ENCODE measurements at places on chromosomes 1 and 21.

- no peak for DNase-seq
Observed at GRCh38 chr1:86861424-86861823, 52.5 kb downstream of the SELENOF start.

DNA sequence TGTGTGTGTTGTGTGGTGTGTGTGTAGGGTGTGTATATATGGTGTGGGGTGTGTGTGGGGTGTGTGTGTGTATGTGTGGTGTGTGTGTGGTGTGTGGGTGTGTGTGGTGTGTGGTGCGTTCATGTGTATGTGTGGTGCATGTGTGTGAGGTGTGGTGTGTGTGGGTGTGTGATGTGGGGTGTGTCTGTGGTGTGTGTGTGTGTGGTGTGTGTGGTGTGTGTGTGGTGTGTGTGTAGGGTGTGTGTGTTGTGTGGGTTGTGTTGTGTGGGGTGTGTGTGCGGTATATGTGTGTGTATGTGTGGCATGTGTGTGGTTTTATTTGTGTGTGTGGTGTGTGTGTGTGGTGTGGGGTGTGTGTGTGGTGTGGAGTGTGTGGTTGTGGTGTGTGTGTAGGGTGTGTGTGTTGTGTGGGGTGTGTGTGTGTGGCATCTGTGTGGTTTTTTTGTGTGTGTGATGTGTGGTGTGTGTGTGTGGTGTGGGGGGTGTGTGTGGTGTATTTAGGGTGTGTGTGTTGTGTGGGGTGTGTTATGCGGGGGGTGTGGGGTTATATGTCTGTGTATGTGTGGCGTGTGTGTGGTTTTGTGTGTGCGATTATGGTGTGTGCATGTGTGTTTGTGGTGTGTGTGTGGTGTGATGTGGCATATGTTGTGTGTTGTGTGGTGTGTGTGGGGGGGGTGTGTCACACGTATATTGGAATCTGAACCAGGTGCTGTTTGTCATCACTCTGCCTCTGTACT is 17.1 kb upstream of the ZBTB21 start:
- no peak for DNase-seq

DNA sequence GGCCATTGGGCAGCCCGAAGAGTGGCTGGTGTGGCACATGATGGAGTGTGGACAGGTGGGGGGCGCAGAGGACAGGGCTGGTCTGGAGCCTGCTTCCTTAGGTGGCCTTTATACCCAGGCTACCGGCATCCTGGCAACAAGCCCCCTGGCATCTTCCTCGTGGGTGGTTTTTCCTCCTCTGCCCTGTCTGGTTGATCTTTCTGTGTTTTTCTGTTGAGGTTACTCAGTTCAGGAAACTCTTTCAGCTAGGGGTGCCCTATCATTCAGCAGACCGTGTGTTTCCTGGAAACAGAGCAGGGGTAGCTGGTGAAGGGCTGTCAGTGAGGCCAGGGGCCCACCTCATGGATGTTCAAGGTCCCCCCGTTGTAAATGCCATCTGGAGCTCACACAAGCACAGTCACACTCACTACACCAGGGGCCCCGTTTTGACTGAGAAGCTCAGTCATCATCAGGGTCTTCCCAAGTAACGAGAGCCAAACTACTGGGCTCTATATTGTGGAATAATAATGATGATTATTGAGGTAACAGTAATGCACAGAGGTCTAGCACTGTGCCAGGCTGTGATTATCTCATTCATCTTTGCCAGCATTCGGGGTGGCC is at the start of gene KRTAP12-4:
Gene KRTAP12-4, minus strand, starts transcription at position 84 of the 600 bp plus-strand sequence. Its CDS starts 45 bp downstream, at position 39.
- no peak for DNase-seq

DNA sequence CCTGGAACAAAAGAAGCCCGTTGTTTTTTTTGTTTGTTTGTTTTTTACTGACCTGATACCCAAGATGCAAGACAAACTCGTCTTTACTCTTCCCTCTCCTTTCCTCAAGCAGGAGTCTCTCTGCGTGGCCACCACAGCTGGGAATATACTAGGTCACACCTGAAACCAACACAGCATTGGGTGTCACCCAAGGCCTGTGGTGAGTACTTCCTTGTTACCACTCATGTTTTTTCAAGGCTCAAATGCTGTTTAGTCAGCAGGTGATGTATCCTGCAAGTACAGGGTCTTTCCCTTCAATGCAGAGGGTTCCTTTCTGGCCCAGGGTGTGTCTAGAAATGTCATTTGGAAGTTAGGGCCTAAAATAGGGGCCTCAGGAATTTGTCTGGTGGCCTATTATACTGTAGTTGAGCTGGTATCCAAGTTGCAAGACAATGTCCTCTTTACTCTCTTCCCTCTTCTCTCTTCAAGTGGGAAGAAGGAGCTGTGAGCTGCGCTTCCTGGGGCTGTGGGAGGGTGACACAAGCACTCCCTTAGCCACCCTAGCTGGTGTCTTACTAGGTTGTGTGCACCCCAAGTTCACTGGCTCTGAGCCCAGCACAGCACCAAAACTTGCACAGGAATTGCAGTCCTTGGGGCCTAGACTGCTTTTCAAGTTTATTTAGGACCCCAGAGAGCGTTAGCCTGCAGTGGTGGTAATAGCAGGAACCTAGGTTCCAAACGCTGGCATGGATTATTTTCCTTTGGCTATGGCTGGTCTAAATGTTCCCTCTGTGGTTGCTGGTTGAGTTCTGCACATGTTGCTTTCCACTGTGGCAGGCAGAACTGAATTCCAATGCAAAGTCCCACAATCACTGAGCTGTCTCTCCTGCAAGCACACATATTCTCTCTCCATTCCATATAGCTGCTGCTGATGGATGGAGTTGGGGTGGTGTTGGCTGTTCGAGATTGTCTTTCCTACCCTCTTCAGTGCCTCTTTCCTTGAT is 91.4 kb upstream of the LYPLAL1 start:
- no peak for DNase-seq

- no peak for DNase-seq
Observed at GRCh38 chr1:196209265-196209664, 399.0 kb downstream of the KCNT2 start.

- no peak for DNase-seq
Observed at GRCh38 chr1:177190308-177190970, 19.7 kb downstream of the BRINP2 start.

DNA sequence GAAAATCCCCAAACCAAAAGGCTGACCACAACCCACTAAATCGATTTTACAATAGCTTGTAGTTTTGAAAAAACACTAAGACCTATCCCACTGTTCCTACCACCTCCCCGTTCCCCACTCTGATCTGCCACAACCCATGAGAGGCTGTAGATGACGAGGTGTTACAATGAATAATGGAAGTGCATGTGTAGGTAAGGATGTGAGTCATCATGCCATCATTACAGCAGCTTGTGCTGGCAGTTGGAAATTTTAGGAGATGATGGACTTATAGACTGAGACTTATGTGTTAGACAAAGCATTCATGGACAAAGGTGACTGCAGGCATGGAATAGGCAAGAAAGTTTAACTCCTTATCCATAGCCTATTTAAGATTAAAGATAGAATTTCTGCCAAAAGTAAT is 184.7 kb upstream of the CACYBP start:
- no peak for DNase-seq

- no peak for DNase-seq
Observed at GRCh38 chr1:37930246-37931101, 16.4 kb downstream of the INPP5B start.

DNA sequence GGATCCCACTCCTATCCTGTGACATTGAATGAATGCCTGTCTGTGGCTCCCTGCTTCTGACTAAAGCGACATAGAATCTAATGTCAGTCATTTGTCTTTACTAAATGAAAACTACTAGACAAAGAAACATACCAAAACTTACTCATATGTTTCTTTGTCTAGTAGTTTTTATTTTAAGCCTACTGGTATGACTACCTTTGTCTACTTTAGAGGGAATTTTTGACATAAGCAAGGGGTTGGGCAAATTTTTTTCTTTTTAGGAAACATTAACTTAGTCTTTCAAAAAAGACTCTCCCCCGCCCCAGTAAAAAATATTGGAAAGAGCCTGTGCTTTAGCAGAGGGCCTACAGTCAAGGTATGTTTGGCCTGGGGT is 4.9 kb downstream of the NEK7 start:
- no peak for DNase-seq

GRCh38 chr1:39567302-39567701 is 9.3 kb downstream of the PABPC4 start:
- DNase-seq, result no peak

DNA sequence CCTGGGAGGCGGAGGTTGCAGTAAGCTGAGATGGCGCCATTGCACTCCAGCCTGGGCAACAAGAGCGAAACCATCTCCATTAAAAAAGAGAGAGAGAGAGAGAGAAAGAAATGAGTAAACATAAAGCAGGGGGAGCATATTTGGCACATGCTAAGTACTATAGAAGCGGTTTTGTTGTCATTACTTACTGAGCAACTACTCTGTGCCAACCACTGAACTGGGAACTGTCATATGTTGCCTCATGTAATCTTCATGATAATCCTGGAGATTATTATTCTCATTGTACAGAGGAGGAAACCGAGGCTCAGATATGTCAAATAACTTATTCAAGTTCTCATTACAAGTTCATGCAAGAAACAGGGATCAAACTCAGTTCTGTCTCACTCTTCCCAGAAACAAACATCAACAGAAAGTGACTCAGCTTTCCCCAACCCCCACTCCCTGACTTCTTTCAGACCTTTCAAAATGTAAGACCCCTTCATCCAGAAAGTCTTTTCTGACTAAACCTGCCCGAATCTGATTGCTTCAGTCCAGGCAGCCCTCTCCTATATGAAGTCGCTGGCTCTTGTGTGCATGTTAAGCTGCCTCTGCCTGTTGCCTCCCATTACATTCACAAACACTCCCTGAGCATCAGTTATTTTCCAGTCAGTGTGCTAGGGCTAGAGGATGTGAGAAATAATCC is 23.5 kb downstream of the LAMB3 start:
- no peak for DNase-seq

GRCh38 chr1:1349256-1350012 is at the start of gene DVL1:
Gene DVL1, minus strand, starts transcription at chr1:1349418. Its CDS starts 353 bp downstream, at chr1:1349065.
- DNase-seq, result no peak

DNA sequence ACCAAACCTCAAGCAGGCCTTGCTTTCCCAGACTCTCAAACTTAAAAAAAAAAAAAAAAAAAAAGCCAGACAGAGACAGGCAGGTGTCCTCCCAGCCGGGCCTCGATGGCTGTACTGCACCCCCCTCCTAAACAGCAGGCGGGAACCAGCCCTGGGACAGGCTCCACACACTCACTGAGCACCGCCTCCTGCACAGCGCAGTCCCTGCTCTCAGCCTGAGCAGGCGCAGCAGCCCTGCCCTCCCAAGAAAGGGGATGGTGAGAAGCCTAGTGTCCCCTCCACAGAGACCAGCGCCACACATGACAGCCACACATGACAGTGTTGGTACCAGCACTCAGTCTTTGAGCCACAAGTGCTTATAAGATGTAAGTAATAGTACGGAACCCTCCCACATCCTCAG is 11.9 kb downstream of the MX2 start:
- DNase-seq, result no peak

DNA sequence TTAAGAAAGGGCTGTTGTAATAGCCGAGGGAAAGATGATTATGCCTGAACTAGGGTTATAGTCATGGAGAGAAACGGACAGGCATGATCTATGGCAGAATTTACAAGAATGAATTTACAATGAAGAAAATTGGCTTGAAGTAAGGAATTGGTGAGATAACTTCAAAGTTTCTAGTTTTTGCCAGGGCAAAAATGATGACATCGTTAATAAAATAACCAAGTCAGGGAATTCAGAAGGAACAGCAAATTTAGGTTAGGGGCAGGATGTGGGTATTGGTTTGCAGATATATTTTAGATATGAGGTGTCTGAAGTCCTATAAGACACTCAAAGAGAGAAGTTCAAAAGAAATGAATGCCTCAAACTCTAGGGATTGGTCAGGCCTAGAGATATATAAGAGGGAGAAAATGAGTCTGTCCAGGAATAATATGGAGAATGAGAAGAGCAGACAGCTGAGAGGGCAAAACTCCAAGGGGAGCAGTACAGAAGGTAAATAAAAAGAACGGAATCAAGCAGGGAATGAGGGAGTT is 62.8 kb downstream of the IARS2 start:
- DNase-seq, result no peak

- no peak for DNase-seq
Observed at GRCh38 chr1:172837816-172838679, 179.1 kb downstream of the FASLG start.

Data from activated CD8-positive, alpha-beta memory T cell treated with anti-CD3 and anti-CD28 coated beads for 1 hour (primary cell).